Activated naive CD8-positive, alpha-beta T cell treated with anti-CD3 and anti-CD28 coated beads for 36 hours (primary cell): ENCODE measurements at places on chromosomes 12 and 14. TPM values are rescaled to one million over a fixed set of nuclear protein-coding genes. Genes with fewer than 3 reads are reported as not detected.

GRCh38 chr14:76909266-76909665 lies 83.1 kb downstream of the LRRC74A start:
- no peaks in the 10 kb centered on the region for H3K27me3 ChIP-seq
- no peaks in the 10 kb centered on the region for H3K36me3 ChIP-seq
- H3K27ac ChIP-seq, result peak overlapping the region; percentile 71
- no peak overlapping the region for H3K4me3 ChIP-seq

- H3K4me3 ChIP-seq, result no peak overlapping the region
- no peak for DNase-seq
- no peaks in the 10 kb centered on the region for H3K4me1 ChIP-seq
- H3K27ac ChIP-seq, result no peak overlapping the region
- H3K27me3 ChIP-seq, result peaks cover 6% of the 10 kb centered on the region
- no peaks in the 10 kb centered on the region for H3K36me3 ChIP-seq
These were observed 73.4 kb downstream of the SPTB start for GRCh38 chr14:64806202-64806861.

DNA sequence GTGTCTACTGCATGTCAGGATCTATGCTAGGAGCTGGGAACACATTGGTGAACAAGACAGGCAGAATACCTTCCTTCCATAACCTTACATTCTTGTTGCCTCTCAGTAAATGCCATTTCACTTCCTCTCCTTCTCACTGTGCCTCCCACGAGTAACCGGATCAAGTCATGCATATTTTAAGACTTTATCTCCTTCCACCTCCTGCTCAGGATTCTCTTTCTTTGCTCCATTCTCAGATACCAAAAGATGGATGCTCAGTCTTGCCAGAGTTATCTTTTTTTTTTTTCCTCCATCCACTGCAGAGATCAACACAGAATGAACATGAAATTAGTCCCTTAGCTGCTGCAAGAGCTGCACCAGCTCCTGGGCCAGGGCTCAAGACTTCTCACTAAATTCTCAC lies 20.0 kb upstream of the APPL2 start:
- DNase-seq, result no peak
- peaks cover 5% of the 10 kb centered on the region for H3K4me1 ChIP-seq
- no peaks in the 10 kb centered on the region for H3K36me3 ChIP-seq
- H3K27me3 ChIP-seq, result peaks cover 3% of the 10 kb centered on the region
- no peak overlapping the region for H3K27ac ChIP-seq

GRCh38 chr12:7859552-7859951 lies 13.2 kb downstream of the SLC2A14 start:
- no peaks in the 10 kb centered on the region for H3K27me3 ChIP-seq
- DNase-seq, result no peak
- H3K4me3 ChIP-seq, result no peak overlapping the region
- peaks cover 3% of the 10 kb centered on the region for H3K36me3 ChIP-seq

GRCh38 chr14:56152221-56152620 lies 34.0 kb downstream of the PELI2 start:
- peaks cover 26% of the 10 kb centered on the region for H3K4me1 ChIP-seq
- peaks cover 3% of the 10 kb centered on the region for H3K36me3 ChIP-seq
- H3K27ac ChIP-seq, result no peak overlapping the region
- DNase-seq, result no peak
- no peak overlapping the region for H3K4me3 ChIP-seq

DNA sequence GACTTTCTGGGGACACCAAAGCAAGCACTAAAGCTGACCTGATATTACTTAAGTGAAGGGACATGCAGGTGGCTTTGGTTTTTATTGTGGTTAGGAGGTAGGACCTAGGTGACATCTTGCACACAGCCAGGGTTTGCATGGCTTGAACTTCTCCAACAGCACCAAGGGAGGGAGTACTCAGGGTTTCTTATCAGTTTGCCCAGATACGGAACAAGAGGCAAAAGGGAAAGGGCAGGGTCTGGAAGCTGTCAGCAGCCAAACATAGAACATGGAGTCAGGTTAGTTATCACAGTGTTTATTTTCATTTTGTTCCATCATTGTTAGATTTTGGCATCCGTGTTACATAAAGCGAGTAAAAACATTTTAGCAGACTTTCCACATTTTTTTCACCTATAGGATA lies 186.3 kb upstream of the CLEC14A start:
- no peaks in the 10 kb centered on the region for H3K36me3 ChIP-seq
- no peaks in the 10 kb centered on the region for H3K4me1 ChIP-seq
- no peak for DNase-seq
- H3K27me3 ChIP-seq, result no peaks in the 10 kb centered on the region

DNA sequence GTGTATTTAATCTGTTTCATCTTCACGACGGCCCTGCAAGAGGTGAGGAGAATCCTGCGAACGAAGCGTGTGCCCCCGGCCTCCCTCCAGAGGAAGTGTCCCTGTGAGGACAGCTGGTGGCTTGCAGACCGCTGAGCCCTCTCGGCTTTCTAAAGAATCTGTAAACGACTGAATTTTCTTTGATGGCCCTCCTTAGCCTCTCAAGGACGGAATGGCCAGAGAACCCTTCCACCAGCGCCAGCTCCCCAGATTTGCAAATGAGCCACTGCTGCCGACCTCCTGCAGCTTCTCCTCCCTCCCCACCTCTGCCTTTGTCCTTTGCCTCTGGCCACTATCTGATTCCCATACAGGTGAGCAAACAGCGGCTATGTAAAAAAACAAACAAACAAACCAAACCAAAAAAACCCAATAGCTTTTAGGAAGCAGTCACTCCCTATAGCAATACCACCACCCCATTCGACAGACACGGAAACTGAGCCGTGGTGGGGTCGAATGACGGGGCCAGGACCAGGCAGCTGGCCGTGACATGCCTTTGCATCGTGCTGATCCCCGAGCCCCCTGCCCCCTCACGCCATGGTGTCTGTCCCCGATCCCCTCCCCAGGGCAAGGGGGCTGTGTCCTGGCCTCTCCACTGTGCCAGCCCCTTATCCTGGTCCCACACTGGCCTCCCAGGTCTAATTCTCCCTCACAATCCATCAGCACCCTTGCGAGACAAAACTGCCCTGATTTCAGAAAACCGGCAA lies 23.6 kb downstream of the RFLNA start:
- H3K27ac ChIP-seq, result no peak overlapping the region
- peaks cover 2% of the 10 kb centered on the region for H3K36me3 ChIP-seq
- H3K4me3 ChIP-seq, result no peak overlapping the region
- no peak for DNase-seq
- no peaks in the 10 kb centered on the region for H3K4me1 ChIP-seq

GRCh38 chr14:20755037-20755436 lies 9.3 kb downstream of the EDDM3A start:
- H3K27ac ChIP-seq, result no peak overlapping the region
- H3K4me3 ChIP-seq, result no peak overlapping the region
- no peaks in the 10 kb centered on the region for H3K36me3 ChIP-seq
- no peaks in the 10 kb centered on the region for H3K4me1 ChIP-seq

GRCh38 chr12:52815676-52816588 lies 2.0 kb upstream of the KRT4 start:
- H3K27me3 ChIP-seq, result no peaks in the 10 kb centered on the region
- H3K4me1 ChIP-seq, result peaks cover 8% of the 10 kb centered on the region
- H3K27ac ChIP-seq, result no peak overlapping the region
- no peak for DNase-seq
- H3K36me3 ChIP-seq, result no peaks in the 10 kb centered on the region

- no peak for DNase-seq
- H3K4me1 ChIP-seq, result no peaks in the 10 kb centered on the region
- H3K4me3 ChIP-seq, result no peak overlapping the region
- H3K27ac ChIP-seq, result no peak overlapping the region
- H3K27me3 ChIP-seq, result no peaks in the 10 kb centered on the region
These were observed 907.2 kb downstream of the LRFN5 start for GRCh38 chr14:42513837-42514236.

GRCh38 chr12:6961695-6962284 lies 8.7 kb downstream of the PHB2 start:
- peaks cover 64% of the 10 kb centered on the region for H3K36me3 ChIP-seq
- peak overlapping the region; percentile 100 for H3K4me3 ChIP-seq
- H3K27ac ChIP-seq, result peak overlapping the region; percentile 93
- DNase-seq, result peak; percentile 67

- H3K4me1 ChIP-seq, result peaks cover 32% of the 10 kb centered on the region
- H3K27ac ChIP-seq, result peak overlapping the region; percentile 95
- H3K36me3 ChIP-seq, result peaks cover 48% of the 10 kb centered on the region
- no peaks in the 10 kb centered on the region for H3K27me3 ChIP-seq
- no peak overlapping the region for H3K4me3 ChIP-seq
These were observed 25.4 kb downstream of the ATG14 start for GRCh38 chr14:55386037-55386808.

GRCh38 chr12:80087486-80088213 lies 11.7 kb upstream of the OTOGL start:
- peaks cover 10% of the 10 kb centered on the region for H3K36me3 ChIP-seq
- H3K4me1 ChIP-seq, result peaks cover 12% of the 10 kb centered on the region
- no peak for DNase-seq
- no peak overlapping the region for H3K4me3 ChIP-seq
- no peaks in the 10 kb centered on the region for H3K27me3 ChIP-seq

- peaks cover 29% of the 10 kb centered on the region for H3K27me3 ChIP-seq
- no peak overlapping the region for H3K27ac ChIP-seq
- DNase-seq, result no peak
- H3K4me3 ChIP-seq, result no peak overlapping the region
- no peaks in the 10 kb centered on the region for H3K36me3 ChIP-seq
These were observed 26.3 kb upstream of the CISTR start for GRCh38 chr12:53777936-53778644.

The DBX2 gene
- not detected for total RNA-seq

The ASCL1 gene
- total RNA-seq, result not detected

The GPRC5A gene
- 0.27 TPM for total RNA-seq

The GUCY2C gene
- not detected for total RNA-seq

The CREBL2 gene
- total RNA-seq, result 12.5 TPM

The TRHDE gene
- not detected for total RNA-seq

The CLEC4C gene
- total RNA-seq, result not detected

The INSM2 gene
- not detected for total RNA-seq

The CLEC2B gene
- total RNA-seq, result 25.6 TPM

The RND1 gene
- total RNA-seq, result 3.1 TPM

The DNAJC22 gene
- total RNA-seq, result not detected

The SLC4A8 gene
- total RNA-seq, result 1.3 TPM

The ERBB3 gene
- 0.97 TPM for total RNA-seq

The SLC22A17 gene
- total RNA-seq, result 2.2 TPM

The PACS2 gene
- 21.1 TPM for total RNA-seq

The C3AR1 gene
- total RNA-seq, result 2.7 TPM

The ABHD12B gene
- not detected for total RNA-seq

The TPPP2 gene
- total RNA-seq, result not detected
